ENCODE measurements at places on chromosomes 6 and 20.
A peak's percentile ranks its signal among the peaks of the same experiment; 100 is the strongest.

DNA sequence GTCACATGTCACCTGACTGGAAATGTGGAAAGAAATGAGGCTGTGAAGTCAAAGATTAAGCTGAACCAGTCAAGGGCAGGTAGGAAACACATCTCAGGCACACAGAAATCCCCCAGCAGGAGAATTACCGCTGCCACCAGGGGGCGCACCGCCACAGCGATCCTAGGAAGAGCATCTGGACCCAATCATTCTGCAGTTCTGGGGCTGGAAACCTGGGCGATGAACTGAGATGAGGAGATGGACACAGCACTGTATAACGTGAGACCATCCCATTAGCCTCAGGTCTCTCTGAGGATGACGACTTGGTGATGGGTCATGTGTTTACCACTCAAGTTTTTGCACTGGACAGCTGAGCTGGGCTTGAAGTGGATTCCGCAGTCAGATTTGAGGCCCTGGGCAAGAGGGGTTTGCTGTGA lies 6.5 kb upstream of the SLC24A3 start:
- DNase-seq = peak; percentile 57

GRCh38 chr20:10504608-10504993 lies 69.5 kb downstream of the SLX4IP start:
- DNase-seq = no peak

- DNase-seq = no peak
These were observed 267.9 kb upstream of the PTCHD4 start for GRCh38 chr6:48378884-48379407.

DNA sequence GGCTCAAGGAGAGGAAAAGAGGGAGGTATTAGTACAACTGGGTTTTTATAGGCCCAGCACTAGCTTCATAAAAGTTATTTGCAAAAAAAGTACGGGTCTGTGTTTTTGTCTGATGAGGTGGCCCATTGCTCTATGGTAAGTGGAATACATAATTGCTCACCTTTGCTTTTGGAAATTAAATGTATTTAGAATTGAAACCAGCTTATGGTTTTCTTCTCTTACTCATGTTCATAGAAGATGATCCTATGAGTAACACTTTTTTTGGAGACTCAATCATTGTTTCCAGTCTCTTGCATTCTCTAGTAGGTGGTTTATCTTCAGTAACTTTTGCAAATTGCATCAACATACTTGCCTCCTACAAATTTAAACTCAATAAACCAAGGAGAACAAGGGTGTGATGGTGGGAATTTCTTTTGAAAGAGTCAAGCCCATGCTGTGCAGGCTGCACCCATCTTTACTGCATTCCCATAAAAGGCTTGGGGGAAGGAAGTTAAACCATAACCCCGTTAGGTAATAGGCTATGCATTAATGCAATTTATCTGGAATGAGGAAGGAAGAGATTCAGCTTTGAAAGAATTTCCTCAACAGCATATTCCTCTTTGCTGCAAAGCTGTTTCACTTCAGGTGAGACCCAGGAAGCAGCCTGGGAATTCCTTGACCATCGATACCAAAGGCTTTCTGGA lies 48.5 kb upstream of the EDN1 start:
- DNase-seq = no peak

- DNase-seq = no peak
These were observed 138.4 kb downstream of the KCNQ5 start for GRCh38 chr6:72760114-72760793.

GRCh38 chr20:728256-728944 lies 39.9 kb downstream of the SLC52A3 start:
- peak; percentile 51 for DNase-seq

DNA sequence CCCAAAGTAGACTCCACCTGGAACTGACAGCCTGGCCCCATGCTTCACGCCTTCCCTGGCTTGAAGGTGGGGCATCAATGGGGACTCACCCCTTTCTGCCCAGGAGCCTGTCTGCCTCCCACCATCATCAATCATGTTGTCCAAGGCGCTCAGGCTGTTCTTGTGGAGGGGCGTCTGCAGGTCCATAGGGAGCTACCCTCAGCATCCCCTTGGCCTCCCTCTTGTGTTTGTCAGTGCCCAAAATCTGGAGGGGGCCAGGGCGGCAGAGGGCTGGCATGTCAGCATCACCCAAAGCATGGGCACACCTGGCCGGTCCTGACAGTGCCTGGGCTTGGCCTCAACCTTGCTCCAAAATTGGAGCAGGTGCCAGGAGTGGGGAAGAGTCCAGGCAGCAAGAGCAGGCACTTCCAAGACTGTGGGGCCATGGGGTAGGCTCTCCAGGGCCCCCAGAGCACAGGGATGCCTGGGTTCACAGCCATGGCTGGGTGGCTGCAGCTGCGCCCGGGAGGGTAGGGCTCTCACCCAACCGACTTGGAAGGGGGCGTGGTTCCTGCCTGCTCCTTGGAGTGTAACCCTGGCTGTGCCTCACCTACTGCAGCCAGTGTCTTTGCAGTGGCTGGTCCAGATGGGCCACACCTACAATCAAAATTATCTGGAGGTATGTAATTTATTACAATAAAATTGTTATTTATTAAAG lies 903.4 kb downstream of the EYS start:
- DNase-seq = no peak

DNA sequence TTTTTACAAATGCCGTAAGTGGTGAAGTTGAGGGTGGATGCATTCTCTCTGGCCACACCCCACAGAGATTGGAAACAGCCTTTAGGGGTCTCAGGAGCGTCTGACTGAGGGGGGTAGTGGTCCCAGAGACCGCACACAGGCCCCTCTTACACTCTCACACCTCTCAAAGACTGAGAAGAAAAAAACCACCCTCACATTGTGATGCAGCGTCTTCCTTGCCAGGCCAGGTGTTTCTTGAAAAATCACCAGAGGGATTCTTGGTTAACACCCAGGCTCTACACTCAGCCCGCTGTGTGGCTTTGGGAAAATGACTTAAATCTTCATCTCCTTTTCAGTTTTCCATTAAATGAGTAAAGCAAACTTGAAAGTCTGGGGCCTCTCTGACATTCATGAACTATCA lies 115.8 kb upstream of the SPTLC3 start:
- DNase-seq = no peak

DNA sequence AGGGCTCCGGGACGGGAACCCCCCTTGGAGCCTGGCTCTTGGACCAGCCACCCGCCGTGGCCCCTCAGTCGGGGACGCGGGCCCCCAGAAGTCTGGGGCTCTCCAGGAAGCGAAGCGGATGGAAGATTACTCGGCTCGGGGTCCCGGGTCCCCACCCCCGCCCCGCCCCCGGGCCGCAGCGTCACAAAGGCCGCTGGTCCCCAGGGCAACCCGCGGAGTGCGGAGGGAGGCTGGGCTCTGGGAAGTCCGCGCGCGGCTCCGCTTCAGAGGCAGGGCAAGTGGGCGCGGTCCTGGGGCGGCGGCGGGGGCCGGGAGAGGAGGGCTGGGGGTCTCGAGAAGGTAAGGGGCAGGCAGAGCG lies at the start of gene FNDC11:
Gene FNDC11 (plus strand): TSS at position 227 of the 358 bp plus-strand sequence. CDS start 1,505 bp downstream, outside the sequence.
- DNase-seq = peak; percentile 31

DNA sequence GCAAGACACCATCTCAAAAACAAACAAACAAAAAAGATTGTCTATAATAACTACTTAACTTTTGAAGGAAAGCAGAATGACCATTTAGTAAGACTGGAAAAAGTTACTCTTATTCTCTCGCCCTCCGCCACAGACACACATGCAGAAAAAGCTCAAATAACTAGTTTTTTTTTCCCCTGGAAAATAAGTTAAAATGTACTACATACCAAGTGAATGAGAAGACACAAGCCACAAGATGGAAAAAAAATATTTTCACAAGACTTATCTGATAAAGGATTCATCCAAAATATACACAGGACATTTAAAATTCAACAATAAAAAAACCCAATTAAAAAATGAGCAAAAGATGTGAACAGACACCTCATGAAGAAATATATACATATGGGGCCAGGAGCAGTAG lies 31.9 kb downstream of the NUDT3 start:
- DNase-seq = no peak

- no peak for DNase-seq
These were observed 7.0 kb downstream of the GDAP1L1 start for GRCh38 chr20:44254073-44254472.

- DNase-seq = peak; percentile 50
These were observed 585 bp downstream of the PIM1 start for GRCh38 chr6:37170273-37171200.

DNA sequence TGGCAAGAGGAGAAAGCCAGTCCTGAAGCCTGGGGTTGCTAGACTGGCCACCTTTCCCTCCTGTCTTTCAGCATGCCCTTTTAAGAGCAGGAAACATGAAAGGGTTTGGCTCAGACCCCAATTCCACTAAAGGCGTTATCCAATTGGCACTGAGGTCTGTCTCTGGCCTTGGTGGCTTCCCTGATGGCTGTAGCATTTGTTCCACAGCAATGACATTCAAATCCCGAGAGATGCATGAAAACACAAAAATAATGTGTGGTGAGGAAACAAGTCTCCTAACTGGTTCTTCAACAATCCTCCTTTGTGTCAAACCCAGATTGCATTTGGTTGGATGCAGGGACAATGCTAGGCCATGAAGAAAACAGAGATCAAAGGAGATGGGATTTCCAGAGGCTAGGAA lies 56.5 kb upstream of the ADTRP start:
- DNase-seq = no peak

- no peak for DNase-seq
These were observed at the start of gene VGLL2 for GRCh38 chr6:117265410-117266256. VGLL2 (plus strand) TSS chr6:117265558; CDS start chr6:117265764, 206 bp downstream.

DNA sequence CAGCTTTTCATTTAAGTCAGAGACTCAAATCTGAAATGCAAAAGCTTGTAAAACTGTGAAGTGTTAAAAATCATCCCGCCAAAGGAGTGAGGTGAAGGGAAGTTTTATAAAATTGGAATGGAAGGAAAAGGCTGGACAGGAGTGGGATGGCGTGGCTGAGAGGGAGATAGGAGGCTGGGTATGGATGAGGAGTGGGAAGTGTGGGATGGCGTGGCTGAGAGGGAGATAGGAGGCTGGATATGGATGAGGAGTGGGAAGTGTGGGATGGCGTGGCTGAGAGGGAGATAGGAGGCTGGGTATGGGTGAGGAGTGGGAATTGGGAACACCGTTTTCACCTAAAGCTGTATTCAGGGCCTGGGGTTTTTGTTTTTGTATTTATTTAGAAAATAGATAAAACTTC lies 59.4 kb upstream of the NKX2-2 start:
- no peak for DNase-seq

DNA sequence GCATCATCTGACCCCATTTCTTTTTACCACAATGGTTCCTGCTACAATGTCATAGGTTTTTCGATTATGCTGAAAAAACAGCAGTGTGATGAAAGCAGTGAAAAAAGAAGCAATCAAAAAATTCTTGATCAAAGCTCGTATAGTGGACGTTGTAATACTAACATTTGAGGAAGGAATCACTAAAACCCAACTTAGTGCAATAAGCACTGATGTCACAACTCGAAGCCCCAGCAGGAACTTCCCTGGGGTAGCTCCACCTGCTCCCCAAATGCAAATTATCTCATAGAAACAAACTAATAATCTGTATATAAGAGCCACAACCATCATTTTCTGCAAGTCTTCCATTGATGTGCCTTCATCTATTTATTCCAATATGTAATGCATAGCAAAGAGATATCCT lies 285.6 kb upstream of the SGK1 start:
- DNase-seq = no peak

- DNase-seq = no peak
These were observed 64.1 kb downstream of the NRN1 start for GRCh38 chr6:5942591-5942990.

- no peak for DNase-seq
These were observed 53.2 kb downstream of the VSTM2L start for GRCh38 chr20:37956107-37956585.

DNA sequence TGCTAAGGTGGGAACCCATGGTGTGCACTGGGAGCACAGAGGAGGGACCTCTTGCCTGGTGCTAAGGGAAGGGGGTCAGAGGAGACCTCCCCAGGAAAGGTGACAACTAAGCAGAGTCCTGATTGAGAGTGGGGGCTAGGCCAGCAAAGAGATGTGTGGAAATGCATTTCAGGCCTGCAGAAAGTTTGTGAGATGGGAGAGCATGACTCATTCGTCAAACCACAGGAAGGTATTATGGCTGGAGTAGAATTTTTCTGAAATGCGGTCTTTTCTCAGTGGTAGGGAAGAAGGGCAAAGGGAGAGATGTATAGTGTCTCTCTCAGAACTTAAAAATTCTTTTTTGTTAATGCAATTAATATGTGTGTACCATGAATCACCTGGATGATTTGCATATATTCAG lies 23.6 kb upstream of the EDN1 start:
- no peak for DNase-seq

GRCh38 chr20:11051136-11051535 lies 377.3 kb upstream of the JAG1 start:
- no peak for DNase-seq

- no peak for DNase-seq
These were observed 50.2 kb downstream of the TMEM242 start for GRCh38 chr6:157272866-157273755.

DNA sequence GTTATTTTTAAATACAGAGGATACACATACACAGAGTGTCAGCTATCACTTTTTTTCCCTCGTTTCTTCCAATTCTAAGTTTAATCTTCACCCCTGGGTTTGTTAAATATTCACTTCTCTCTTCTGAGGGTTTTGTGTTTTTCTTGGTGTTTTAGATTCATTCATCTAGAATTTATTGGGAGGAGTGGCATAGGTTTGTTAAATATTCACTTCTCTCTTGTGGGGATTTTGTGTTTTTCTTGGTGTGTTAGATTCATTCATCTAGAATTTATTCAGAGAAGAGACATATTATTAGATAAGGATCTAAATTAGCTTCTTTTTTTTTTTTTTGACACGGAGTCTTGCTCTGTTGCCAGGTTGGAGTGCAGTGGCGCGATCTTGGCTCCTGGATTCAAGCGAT lies 3.9 kb downstream of the GTF2H5 start:
- DNase-seq = no peak

DNA sequence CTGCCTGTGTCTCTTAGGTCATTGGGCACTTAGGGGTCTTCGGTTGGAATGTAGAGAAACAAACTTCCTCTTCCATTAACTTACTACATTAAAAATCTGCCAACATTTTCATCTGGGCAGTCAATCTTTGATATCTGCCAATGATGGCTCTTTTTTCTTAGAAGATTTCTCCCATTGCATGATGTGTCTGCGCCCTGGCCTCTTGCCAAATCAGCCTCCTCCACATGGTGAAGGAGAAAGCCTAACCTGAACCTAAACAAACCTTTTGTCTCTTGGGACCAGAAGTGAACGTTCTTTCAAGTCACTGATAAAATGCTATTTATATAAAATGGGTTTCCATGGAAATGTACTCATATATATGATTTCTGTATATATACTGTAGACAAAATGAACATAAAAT lies 998.9 kb upstream of the GJE1 start:
- DNase-seq = no peak

- DNase-seq = no peak
These were observed 52.4 kb upstream of the SPDEF start for GRCh38 chr6:34608321-34609091.

- no peak for DNase-seq
These were observed 36.3 kb upstream of the BLCAP start for GRCh38 chr20:37564016-37564387.

DNA sequence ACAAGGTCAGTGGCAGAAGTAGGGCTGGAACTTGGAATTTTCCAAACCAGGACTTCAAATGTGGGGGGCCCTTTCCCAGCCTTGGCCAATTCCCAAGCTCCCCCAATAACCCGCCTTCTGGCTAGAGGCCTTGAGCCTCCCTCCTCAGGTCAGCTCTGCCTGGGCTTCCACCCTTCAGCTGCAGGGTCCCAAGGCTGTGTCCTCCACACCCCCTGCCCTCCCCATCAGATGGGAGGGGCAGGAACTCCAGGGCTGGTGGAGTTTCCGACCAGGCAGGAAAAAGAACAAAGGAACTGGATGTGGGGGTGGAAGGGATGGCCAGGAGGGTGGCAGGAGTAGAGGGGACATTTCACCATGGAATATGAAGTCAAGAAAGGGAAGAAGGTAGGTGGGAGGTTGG lies at the start of gene CCM2L:
Gene CCM2L (plus strand): TSS at position 338 of the 400 bp plus-strand sequence. CDS start 17 bp downstream, at position 355.
- DNase-seq = no peak

Data from stimulated activated CD4-positive, alpha-beta T cell treated with anti-CD3 and anti-CD28 coated beads, Interleukin-4, amount 100 ng/mL, for 24 hours (primary cell).